Left lung (tissue), 14 donors: ENCODE measurements at places on chromosomes 3 and 15. TPM values are rescaled to one million over a fixed set of nuclear protein-coding genes. Genes with fewer than 3 reads are reported as not detected.
A peak's percentile ranks its signal among the peaks of the same experiment; 100 is the strongest.

ZBBX gene
- total RNA-seq = not detected

LRRC34 gene
- 5.2 TPM for total RNA-seq

SCN11A gene
- 0.06 TPM for total RNA-seq

EPHA6 gene
- total RNA-seq = 0.23 TPM

KLHL40 gene
- not detected for total RNA-seq

PAQR9 gene
- total RNA-seq = not detected

SHQ1 gene
- 19.4 TPM for total RNA-seq

ACTC1 gene
- total RNA-seq = 4.5 TPM

PLCB2 gene
- total RNA-seq = 30.8 TPM

TEX55 gene
- not detected for total RNA-seq

GRCh38 chr3:54349691-54350090 lies 227.3 kb downstream of the CACNA2D3 start:
- H3K27me3 ChIP-seq = no peaks in the 10 kb centered on the region
- H3K4me1 ChIP-seq = no peaks in the 10 kb centered on the region
- no peak for DNase-seq
- no peak overlapping the region for H3K27ac ChIP-seq
- H3K4me3 ChIP-seq = no peak overlapping the region

- H3K4me1 ChIP-seq = no peaks in the 10 kb centered on the region
- H3K36me3 ChIP-seq = no peaks in the 10 kb centered on the region
- no peak overlapping the region for H3K4me3 ChIP-seq
- H3K27ac ChIP-seq = no peak overlapping the region
- DNase-seq = no peak
These were observed 572.0 kb upstream of the NR2F2 start for GRCh38 chr15:95758451-95758850.

GRCh38 chr3:46870651-46871050 lies 6.9 kb upstream of the PTH1R start:
- no peaks in the 10 kb centered on the region for H3K27me3 ChIP-seq
- no peak overlapping the region for H3K4me3 ChIP-seq
- no peak for DNase-seq
- H3K36me3 ChIP-seq = no peaks in the 10 kb centered on the region

DNA sequence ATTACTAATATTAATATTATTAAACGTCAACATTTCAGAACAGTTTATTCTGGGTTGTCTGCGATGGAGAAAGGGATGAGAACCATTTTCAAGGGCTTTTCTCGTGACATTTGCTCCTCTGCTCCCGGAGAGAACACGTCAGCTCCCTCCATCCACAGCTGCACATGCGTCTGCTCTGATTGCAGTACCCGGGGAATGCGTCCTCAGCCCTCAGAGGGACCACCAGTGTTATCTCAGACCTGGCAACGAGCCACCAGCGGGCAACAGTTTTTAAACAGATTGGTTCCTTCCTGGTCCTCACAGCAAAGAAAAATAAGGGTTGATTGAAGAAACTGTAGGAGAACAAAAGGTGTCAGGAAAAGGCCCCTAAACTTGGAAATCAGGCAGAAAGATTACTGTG lies 202.2 kb upstream of the ADAMTS9 start:
- H3K36me3 ChIP-seq = no peaks in the 10 kb centered on the region
- H3K27ac ChIP-seq = peak overlapping the region; percentile 37
- DNase-seq = peak; percentile 43
- H3K4me3 ChIP-seq = no peak overlapping the region

- H3K4me3 ChIP-seq = no peak overlapping the region
- H3K4me1 ChIP-seq = no peaks in the 10 kb centered on the region
- H3K36me3 ChIP-seq = no peaks in the 10 kb centered on the region
- no peak overlapping the region for H3K27ac ChIP-seq
These were observed 302.5 kb upstream of the AZI2 start for GRCh38 chr3:28651159-28651558.

- H3K4me1 ChIP-seq = no peaks in the 10 kb centered on the region
- peaks cover 27% of the 10 kb centered on the region for H3K27me3 ChIP-seq
- H3K27ac ChIP-seq = no peak overlapping the region
- H3K36me3 ChIP-seq = no peaks in the 10 kb centered on the region
- DNase-seq = no peak
These were observed 41.8 kb downstream of the ITGA11 start for GRCh38 chr15:68389936-68390817.

GRCh38 chr3:71429597-71429988 lies 153.9 kb downstream of the FOXP1 start:
- H3K27me3 ChIP-seq = no peaks in the 10 kb centered on the region
- H3K36me3 ChIP-seq = no peaks in the 10 kb centered on the region
- peaks cover 10% of the 10 kb centered on the region for H3K4me1 ChIP-seq
- no peak overlapping the region for H3K4me3 ChIP-seq

DNA sequence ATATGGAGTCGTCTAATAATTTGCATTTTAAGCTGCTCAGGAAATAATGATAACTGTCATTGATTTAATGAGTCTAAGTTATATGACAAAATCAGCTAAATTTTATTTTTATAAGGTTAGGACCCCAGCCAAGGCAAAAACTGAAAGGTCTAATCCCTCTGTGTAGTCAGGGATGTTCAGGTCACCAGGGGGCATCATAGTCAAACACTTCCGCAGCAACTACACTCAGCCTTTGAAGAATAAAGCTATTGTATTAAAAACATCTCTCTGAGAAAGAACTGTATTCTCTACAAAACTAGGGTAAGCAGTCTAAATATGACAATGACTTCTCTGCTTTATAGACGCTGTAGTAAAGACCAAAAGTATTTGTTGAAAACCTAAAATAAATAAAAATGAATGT lies 15.0 kb downstream of the INTS14 start:
- no peak overlapping the region for H3K27ac ChIP-seq
- DNase-seq = no peak

GRCh38 chr3:29065211-29065785 lies 215.6 kb upstream of the RBMS3 start:
- no peaks in the 10 kb centered on the region for H3K27me3 ChIP-seq
- no peak overlapping the region for H3K4me3 ChIP-seq
- H3K27ac ChIP-seq = no peak overlapping the region
- H3K36me3 ChIP-seq = no peaks in the 10 kb centered on the region
- DNase-seq = peak; percentile 81

DNA sequence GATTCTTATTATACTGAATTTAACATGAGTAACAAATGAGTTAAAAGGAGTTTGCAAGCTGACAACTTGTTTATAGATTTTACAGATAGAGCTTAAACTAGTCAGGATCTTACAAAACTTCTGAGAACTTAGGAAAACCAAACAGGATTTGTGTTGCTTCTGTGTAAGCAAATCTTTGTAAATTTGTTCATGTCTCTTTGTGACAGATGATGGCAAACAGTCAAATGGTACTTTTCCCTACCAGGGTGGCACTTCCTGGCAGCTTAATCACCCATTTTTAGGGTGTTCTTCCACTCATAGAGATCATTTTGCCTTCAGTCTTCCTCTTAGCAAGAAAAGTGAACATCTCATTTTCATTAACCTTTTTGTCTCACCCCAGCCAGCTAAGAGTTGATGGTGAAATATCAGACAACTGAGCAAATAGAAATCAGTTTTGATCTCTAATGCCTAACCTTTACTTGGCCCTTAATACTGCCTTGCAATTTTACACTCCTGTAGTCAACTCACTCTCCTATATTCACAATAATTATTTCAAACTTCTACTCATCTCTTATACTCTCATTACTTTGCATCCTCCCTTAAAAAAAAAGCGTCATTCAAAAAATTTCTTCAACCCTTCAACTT lies 23.7 kb upstream of the NECTIN3 start:
- no peaks in the 10 kb centered on the region for H3K36me3 ChIP-seq
- DNase-seq = no peak
- H3K27me3 ChIP-seq = no peaks in the 10 kb centered on the region
- no peak overlapping the region for H3K27ac ChIP-seq
- no peak overlapping the region for H3K4me3 ChIP-seq

DNA sequence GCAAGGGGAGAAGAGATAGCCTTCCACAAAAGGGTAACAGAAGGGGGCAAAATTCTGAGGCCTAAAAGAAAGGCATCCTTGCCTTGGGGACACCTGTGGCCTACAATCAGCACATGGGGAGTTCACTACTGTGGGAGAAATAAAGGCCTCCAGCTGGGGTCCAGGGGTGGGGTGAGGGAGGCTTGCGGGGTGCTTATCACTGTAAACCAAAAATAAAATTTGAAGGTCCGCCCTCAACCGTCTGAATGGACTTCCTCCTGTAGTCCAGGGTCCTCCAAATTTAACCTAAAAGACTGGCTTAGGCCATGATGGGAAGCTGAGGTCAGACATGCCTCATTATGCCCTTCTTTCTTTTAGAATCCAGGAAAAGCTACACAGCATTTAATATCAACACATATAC lies 2.1 kb upstream of the POLR2M start:
- H3K4me3 ChIP-seq = no peak overlapping the region
- no peaks in the 10 kb centered on the region for H3K27me3 ChIP-seq
- H3K4me1 ChIP-seq = peaks cover 4% of the 10 kb centered on the region
- no peak overlapping the region for H3K27ac ChIP-seq
- DNase-seq = no peak
- peaks cover 8% of the 10 kb centered on the region for H3K36me3 ChIP-seq

GRCh38 chr3:16513141-16514020 lies at the start of gene RFTN1:
RFTN1 (minus strand) TSS chr3:16513699; CDS start chr3:16493869, 19,830 bp downstream.
- peak; percentile 72 for DNase-seq
- H3K27me3 ChIP-seq = no peaks in the 10 kb centered on the region
- H3K4me3 ChIP-seq = peak within 1 kb of the TSS; percentile 82
